NCI-H460 (cell line): ENCODE measurements at places on chromosomes 1 and 21.

GRCh38 chr1:156625436-156626078, 6.3 kb downstream of the HAPLN2 start:
- peak; percentile 60 for DNase-seq

DNA sequence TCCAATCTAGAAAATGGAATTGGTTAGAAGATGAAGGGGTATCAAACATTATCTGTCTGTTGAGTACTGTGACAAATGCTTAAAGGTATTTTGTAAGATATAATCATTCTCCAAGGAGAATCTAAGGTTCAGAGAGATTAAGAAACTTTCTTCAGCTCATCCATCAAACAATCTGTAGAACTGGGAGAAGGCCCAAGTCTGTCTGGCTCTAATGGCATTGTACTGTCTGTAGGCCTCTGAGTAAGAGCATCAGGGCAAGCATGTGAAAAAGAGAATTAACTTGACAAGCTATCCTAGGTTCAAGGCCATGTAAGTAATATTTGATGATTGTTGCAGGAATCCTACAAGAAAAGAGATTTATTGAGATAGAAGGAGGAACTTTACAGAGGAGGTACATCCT, 5.3 kb upstream of the FGGY start:
- DNase-seq: no peak

DNA sequence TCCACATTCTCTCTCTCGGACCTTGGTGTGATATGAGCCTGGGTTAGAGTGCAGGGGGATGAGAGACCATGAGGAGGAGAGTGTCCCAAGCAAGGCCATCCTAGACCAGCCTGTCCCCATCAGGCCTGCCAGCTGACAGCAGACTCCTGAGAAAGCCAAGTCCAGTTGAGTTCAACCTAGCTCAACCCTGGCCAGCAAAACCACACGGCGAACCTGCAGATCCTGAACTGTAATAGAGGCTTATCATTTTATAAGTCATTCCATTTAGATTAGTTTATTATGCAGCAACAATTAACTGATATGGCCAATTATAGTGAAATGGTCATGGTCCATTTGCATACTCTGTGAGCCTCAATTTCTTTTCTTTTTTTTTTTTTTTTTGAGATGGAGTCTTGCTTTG, 36.4 kb upstream of the ARHGEF10L start:
- DNase-seq: no peak

GRCh38 chr1:171160211-171160610, 24.9 kb upstream of the FMO2 start:
- DNase-seq: no peak

DNA sequence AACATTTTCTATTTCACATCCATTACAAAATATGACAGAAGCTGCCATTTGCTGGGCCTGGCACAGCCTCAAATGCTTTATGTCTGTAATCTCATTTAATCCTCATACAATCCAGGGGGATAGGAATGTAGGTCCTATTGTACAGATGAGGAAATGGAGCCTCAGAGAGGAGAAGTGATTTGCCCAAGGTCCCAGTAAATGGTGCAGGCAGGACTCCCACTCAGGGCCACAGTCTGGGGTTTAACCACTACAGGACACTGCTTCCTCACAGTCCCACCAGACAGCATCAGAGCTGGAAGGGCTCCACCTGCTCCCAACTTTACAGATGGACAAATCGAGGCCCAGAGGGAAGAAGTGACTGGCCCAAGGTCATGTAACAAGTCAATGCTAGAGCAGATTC, 20.6 kb upstream of the RNF19B start:
- DNase-seq: no peak

- DNase-seq: no peak
Observed at GRCh38 chr21:19853709-19854575, 1144.3 kb upstream of the NCAM2 start.

- no peak for DNase-seq
Observed at GRCh38 chr21:30227128-30227527, 11.2 kb upstream of the CLDN8 start.

- no peak for DNase-seq
Observed at GRCh38 chr1:56206391-56206790, 373.0 kb downstream of the PLPP3 start.

DNA sequence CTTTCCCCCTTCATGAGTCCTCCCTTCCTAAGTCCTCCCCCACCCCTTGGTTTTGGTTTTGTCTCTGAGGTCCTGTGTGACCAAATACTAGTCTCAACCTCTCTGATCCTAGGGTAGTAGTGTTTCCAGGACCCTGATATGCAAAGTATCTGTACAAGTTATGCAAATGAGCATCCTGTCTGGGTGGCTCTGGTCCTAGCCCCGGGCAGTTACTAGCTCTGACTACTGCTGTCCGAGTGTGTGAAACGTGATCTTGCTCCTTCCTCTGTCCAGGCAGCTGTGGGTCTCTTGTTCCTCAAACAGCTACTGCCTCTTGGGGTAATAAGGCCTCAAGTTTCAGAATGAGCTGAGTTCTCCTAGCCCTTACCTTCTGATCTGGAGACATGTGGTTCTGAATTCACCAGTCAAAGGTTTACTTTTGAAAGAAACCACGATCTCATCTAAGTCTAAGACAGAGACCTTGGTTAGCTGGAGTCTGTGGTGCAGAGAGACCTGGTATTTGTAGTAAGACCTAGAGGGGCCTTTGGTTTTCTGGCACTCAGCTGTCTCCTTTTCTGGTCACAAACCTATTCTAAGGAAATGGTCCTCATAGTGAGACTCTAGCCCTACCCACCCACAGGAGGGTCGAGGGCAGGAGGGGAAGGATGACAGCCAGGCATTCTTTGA, 31.0 kb upstream of the IL19 start:
- DNase-seq: no peak

GRCh38 chr1:58155418-58156123, 391.0 kb downstream of the OMA1 start:
- DNase-seq: no peak

DNA sequence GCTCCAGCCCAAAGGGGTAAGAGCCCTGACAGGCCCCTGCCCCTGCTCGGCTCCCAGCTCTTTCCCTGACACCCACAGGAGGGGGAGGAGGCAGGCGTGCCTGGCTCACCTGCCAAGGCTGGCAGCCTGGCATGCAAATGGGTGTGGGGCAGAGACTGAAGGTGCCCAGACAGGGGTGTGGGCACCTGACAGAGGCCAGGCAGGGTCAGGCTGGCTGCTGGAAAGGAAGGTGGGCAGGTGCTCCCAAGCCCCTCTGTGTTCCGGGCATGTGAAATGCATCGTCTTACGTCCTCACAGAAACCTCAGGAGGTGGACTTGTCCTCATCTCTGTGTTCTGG, 19.4 kb upstream of the CASZ1 start:
- no peak for DNase-seq

- DNase-seq: no peak
Observed at GRCh38 chr1:26774462-26774861, 13.3 kb upstream of the PIGV start.

DNA sequence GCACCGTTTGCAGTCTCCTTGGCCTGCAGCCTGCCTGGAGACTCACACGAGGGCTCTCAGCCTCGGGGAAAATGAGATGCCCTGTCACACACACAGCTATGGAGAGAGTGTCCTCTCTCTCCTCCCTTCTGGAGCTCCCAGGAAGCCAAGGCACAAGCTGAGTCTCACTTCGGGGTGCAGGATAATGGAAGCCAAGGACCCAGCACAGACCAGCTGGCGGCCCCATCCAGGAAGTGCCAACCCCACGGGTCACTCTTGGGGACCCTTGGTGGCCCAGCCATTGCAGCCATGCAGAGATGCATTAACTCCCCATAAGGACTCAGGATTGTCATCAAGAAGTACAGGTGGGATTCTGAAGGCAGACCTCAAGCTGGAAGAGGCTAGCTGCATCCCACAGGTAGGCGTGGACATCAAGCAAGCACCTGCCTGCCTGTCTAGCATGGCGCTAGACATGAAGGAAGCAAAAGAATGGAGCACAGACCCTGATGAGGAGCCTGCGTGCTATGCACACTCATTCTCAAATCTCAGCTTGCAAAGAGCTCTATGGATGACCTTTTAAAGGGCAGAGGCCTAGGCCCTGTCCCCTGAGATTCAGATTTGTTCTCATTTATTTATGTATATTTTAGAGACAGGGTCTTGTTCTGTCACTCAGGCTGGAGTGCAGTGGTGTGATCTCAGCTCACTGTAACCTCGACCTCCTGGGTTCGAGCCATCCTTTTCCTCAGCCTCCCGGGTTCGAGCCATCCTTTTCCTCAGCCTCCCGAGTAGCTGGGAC, 49.9 kb downstream of the IRF2BP2 start:
- DNase-seq: no peak

GRCh38 chr1:230568676-230569075, 73.6 kb upstream of the COG2 start:
- no peak for DNase-seq

- no peak for DNase-seq
Observed at GRCh38 chr1:42953182-42954180, 5.2 kb downstream of the SLC2A1 start.

DNA sequence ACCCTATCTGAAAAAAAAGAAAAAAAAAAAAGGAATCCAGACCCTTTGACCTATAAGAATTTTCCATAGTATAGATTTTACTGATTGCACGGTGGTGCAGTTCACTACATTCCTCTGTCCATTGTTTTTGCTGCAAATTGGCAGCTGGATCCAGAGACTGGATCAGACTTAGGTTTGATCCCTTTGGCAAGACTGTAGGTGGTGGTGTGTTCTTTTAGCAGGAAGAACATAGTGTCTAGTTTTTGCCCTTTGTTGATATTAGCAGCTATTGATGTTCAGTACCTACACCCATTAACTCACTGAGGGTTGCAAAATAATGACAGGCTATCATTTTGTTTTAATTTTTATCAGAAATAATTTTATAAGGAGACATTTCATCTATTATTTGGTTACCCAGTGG, 37.1 kb downstream of the OSBPL9 start:
- no peak for DNase-seq

GRCh38 chr21:42433946-42434551, 30.3 kb downstream of the UBASH3A start:
- no peak for DNase-seq

- DNase-seq: no peak
Observed at GRCh38 chr1:207088161-207088560, 499 bp upstream of the C4BPB start.

- DNase-seq: no peak
Observed at GRCh38 chr1:29732453-29732852, 496.1 kb downstream of the PTPRU start.

DNA sequence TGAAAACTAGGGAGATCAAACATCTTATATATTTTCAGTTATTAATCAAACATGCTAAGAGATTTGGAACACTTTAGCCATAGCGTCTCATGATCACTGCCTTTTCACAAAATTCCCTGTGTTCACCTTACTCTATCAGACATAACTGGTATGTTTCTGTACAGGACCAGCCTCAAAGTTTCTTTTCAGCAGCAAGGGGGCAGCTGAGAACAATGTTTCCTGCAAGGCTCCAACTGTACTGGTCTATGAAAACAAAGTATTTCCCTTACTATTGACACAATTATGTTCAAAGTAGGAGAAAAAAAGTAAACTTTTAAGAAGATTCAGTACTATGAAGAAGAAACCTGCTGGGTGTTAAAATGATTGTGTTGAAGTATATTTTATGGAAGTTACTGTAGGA, 98.5 kb downstream of the ATF6 start:
- DNase-seq: no peak

GRCh38 chr1:214205053-214205452, 75.9 kb upstream of the SMYD2 start:
- no peak for DNase-seq

DNA sequence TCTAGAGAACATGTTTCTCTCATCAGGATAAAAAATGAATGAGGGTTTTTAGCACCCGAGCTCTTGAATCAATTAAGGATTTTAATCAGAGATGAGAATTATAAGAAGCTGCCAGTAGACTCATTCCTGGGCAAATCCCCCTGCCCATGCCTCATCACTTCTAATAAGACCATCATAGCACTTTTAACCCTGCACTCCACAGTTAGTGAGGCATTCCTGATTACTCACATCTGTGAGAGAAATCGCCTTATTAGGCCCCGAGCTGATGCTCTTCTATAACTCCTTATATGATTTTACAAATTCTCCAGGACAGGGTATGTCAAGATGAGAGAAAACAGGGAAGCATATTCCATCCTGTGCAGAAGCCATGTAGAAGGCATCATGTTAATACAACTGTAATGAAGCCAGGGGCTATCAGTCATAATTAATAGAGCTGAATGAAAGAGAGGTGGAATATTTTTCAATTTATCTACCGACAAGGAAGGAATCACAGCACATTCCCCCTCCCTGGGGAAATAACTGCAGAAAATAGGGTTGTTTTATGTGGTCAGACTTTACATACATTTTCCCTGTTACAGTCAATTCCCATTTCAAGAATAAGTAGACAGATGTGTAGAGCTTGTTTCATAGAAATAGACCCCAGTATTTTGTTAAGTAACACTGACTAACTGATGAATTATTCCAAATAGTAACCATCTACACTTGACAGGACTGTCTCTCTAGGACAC, 272.7 kb downstream of the HHIPL2 start:
- DNase-seq: no peak

- DNase-seq: no peak
Observed at GRCh38 chr1:43015269-43015668, 56.6 kb upstream of the SLC2A1 start.

- no peak for DNase-seq
Observed at GRCh38 chr1:21586222-21586621, 77.0 kb downstream of the ALPL start.

- no peak for DNase-seq
Observed at GRCh38 chr1:96536581-96536980, 185.0 kb upstream of the PTBP2 start.
